ENCODE measurements at places on chromosomes 4 and X.

DNA sequence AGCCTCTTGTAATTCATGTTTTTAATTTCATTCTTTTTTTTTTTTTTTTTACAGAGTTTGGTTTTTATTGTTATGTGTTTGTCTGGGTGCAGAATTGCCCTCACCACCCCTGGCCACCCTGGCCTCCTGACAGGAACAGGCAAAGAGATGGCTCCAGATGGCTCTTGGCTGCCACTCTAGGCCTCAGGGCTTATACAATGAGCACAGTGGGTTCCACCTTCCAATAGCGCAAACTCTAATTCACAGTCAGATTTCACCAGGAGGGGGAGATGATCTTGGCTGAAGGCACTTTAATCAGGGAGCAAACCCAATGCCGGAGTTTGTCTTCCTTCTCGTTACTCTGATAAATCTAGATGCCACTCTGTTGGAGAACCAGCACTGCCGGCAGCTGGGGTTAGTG, 24.8 kb downstream of the CPE start:
- no peak for DNase-seq

DNA sequence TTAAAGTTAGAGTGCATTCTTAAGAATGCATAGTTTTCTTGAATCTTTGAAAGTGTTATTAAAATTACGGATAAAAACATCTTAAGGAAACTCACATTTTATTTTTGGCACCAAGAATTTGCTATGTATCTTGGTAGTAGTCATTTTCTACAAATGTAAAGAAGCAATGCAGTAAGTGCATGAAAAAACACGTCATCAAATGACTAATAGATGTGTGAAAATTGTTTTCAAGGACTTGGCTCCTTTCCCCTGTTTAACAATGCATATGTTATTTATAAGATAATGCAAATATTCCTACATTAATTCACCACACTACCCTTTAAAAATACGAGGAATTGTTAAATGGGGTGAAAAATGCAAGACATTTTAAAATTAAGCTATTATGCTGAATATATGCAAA, 461.2 kb upstream of the PCDH7 start:
- no peak for DNase-seq

DNA sequence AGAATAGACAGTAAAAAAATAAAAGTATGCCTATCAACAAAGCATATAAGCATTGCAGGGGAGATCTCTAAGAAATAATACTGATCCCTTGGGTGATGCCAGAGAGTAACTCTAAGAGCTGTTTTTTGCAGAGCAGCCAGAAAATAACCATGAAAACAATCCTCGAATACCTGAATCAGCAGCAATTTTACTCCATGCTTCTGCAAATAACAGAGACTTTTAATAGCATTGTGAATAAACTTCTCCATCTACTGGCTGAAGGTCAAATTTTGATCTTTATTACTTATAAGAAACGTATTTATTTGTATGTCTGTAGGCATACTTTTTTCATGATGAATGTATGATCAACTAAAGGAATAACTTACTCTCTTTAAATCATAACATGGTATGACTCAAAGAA, 334.5 kb downstream of the GALNTL6 start:
- no peak for DNase-seq

DNA sequence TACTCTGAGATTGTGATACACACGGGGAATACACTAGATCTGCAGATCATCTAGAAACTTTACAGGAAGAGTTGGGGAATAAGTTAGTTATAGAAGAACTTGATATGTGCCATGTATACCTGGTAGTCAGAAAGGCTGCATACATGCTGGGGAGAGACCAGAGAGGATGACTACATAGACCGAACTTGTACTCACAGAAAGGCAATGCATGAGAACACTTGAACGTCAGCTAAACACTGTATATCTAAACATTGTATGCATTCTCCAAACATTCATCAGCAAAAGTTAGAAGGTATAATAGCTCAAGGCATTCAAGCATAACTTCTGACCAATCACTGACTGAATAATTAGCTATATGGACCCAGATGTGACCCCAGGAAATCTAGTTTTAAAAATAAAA, 78.0 kb upstream of the PDHA2 start:
- no peak for DNase-seq

GRCh38 chr4:71595576-71596108, 188.2 kb downstream of the GC start:
- no peak for DNase-seq

GRCh38 chr4:76016393-76016792, 6.9 kb downstream of the CXCL10 start:
- no peak for DNase-seq

DNA sequence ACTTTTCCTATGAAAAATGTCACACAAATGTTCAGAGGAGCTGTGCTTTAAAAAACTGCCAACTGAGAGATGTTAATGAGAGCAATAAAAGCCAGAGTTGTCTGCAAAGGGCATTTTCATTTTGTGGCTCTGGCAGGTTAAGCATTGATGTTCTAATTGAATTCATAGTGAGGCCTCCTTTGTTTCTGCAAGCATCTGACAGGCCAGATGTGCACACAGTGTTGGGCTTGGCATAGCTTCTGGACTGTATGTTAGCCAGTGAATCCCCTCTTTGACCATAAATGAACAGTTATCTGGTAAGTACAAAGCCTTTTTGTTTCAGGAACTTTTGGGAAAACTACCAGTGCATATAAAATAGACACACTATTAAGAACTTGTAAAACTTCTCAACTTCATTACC, 81.9 kb downstream of the JADE3 start:
- DNase-seq: no peak

DNA sequence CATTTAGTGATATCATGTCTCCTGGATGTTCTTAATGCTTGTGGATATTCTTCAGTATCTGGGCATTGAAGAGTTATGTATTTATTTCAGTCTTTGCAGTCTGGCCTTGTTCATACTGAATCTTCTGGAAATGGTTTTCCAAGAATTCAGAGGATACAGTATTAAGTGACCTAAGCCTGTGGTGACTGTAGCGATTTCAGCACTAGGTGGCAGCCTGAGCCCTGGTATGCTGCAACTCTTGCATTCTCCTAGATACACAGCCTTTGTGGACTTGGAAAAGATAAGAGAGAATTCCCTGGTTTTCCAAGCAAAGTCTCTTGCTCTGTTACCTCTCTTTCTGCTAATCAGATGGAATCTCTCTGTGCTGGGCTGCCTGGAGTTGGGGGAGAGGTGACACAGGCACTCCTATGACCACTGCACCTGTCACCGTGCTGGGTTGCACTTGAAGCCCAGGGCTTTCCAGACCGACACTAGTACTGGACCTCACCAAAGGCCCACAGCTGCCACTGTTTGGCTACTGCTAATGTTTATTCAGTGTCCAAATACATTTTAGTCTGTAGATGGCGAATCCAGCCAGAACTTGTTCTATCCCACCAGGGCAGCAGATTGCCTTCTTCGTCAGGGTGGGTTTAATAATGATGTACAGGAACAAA, 19.3 kb upstream of the SPIN2A start:
- DNase-seq: no peak

GRCh38 chrX:38402118-38402517, 49.7 kb downstream of the OTC start:
- no peak for DNase-seq

DNA sequence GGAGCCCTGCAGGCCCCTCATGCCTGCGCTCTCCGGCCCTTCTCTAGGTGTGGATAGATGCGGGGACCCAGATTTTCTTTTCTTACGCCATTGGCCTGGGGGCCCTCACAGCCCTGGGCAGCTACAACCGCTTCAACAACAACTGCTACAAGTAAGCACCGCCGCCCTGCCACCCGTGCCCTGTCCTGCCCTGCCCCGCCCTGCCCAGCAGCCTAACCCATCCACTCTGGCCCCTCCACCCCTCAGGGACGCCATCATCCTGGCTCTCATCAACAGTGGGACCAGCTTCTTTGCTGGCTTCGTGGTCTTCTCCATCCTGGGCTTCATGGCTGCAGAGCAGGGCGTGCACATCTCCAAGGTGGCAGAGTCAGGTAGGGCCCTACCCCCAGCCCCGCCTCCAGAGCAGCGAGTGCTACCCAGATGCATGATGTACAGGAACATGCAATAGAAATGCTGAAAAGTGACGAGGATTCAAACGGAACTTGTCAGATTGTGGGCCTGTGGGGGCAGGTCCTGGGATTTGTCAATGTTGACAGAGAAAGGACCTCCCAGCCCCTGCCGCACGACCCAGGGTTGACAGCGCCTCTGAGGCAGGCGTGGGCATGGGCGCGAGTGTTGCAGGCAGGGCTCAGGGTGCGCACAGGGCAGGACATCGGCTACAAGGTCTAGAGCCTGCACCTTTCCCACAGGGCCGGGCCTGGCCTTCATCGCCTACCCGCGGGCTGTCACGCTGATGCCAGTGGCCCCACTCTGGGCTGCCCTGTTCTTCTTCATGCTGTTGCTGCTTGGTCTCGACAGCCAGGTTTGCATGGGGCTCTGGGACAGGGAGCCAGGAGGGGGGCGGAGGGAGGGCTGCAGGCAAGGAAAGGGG, 5.7 kb downstream of the SLC6A8 start:
- DNase-seq: no peak

DNA sequence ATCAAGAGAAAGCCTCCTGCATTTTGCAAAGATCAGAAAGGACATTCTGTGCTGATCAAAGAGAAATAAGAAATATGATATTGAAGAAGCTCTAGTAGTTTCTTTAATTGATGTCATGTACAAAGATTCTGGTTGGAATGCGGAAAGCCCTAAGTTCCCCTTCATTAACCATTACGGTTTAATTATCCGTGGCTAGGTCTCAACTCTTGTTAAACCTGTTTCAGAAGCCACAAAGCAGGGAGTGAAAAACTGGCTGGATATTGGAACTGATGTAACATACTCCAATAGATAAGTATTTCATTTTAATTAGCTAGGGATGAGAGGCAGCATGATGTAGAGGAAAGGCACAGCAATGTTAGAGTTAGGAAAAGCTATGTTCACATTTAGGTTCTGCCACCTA, 55.7 kb downstream of the SPANXN3 start:
- no peak for DNase-seq

- no peak for DNase-seq
Measured at GRCh38 chr4:95129031-95129430, 371.3 kb downstream of the BMPR1B start.

DNA sequence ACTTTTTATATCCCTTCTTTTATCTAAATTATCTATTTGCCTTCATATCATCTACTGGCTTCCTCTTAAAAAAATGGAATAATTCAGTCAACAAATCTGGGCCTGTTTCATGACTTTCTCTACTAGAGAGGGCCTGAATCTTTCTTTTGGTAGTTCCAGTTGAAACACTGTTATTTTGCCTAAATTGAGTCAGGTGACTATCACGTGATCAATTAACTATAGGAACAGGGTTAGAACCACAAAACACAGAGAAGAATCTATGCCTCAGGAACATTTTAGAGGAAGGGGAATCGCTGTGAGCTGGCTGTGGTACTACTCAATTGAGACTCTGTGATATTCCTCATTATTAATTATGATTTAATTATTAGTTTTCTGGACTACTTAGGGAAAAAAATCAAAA, 736.7 kb upstream of the PITX2 start:
- no peak for DNase-seq

GRCh38 chrX:115895678-115896329, 274.7 kb upstream of the AGTR2 start:
- no peak for DNase-seq

DNA sequence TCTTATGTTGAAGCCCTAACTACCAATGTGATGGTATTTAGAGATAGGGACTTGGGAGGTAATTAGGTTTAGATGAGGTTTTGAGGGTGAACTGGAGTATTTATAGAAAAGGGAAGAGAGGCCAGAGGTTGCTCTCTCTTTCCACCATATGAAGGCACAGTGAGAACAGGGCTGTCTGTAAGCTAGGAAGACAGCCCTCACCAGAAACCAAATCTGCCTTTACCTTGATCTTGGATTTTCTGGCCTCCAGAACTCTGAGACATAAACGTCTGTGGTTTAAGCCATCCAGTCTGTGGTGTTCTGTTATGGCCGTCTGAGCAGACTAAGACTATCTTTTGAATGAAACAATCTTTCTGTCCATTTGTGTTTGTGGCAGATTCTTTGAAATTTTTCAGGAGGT, 223.7 kb downstream of the PDHA2 start:
- DNase-seq: no peak

DNA sequence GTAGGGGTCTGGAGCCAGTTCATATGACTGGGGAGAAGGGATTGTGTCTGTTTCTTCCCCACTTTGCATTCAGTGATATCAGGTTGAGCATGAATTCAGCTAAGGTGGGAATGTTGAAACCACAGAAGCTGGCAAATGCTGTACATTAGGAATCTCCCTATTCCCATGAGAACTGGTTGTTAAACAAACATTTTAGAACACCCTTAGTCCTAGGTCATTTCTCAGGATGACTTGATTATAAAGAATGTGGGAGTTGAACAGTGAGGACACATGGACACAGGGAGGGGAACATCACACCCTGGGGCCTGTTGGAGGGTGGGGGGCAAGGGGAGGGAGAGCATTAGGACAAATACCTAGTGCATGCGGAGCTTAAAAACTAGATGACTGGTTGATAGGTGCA, 62.6 kb upstream of the LIMCH1 start:
- no peak for DNase-seq

DNA sequence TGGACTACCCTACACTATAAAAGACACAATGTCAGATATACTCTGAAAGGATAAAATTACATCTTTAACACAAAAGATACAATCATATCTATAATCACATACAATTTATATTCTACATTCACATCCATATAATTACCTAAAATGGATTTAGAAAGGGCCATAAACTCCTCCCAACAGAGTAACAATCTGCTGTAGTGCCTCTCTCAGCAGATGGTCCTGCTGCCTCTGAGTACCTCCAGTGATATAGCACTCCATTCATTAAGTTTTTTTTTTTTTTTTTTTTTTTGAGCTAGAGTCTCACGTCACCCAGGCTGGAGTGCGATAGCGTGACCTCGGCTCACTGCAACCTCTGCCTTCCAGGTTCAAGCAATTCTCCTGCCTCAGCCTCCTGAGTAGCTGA, 7.4 kb downstream of the ANKRD37 start:
- DNase-seq: no peak

DNA sequence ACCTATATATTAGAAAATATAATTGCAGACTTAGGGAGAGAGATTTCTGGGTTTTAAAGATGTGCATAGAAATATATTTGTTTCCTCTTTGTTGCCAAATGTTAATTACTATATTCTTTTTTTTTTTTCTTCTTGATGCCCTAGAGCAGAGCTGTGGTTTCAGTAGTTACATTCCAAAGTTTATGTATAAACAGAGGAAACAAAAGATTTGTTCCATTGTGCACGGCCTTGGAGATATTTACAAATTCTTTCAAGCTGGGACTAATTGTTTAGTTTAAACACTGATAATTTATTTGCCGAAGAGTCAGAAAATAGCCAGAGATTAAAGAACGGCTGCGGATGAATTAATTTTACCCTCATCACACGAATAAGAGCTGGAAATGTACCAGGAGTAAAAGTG, 85.1 kb downstream of the USP46 start:
- no peak for DNase-seq

GRCh38 chrX:75229774-75230173, 44.1 kb upstream of the UPRT start:
- no peak for DNase-seq

GRCh38 chrX:69323786-69324720, 158.8 kb upstream of the PJA1 start:
- no peak for DNase-seq

- DNase-seq: no peak
Measured at GRCh38 chrX:11678158-11678557, 12.4 kb upstream of the ARHGAP6 start.
